ENCODE measurements at places on chromosomes 4 and X.

- DNase-seq, result no peak
These were observed 34.8 kb downstream of the UBE2K start for GRCh38 chr4:39732728-39733127.

DNA sequence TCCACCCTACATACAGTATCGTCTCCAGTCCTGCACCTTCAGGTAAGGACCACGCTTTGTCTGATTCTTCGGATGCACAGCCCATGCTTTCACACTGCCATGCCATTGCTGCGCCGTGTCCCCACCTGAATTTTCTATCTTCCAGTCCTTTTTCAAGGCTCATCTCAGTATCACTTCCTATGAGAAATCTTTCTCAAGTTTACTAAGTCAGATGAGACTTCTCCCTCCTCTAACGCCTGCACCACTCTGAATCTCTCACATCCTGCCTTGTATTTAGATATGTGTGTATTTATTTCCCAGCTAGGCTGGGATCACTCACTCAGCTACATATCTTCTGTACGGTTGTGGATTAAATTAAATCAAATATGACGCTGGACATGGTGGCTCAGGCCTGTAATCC is 116.8 kb downstream of the SMIM20 start:
- DNase-seq, result no peak

DNA sequence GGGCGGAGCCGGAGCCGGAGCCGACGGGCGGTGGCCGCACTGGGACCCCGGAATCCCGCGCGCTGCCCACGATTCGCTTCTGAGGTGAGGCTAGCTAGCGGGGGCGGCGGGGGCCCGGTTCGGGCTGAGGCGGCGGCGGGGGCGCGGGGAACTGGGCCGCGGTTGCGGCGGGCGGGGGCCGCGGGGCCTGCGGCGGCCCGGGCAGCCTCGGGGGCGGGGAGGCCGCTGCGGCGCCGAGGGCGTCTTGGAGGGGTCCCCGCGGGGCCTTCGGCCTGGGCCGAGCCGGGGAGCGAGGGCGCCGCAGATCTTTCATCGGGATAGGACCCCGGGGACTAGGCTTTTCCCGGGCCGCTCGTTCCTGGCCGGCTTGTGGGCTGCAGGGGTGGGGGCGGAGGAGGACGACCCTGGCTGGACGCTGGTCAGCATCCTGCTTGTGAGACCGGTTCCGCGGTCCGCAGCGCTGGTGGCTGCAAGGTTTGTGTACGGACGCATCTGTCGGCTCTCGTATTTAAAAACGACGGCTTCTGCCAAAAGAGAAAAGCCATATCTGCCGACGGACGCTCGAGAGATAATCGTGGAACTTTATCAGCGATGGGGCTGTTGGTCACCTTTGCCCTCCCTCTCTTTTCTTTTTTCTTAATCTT is 419 bp downstream of the ADD1 start:
- no peak for DNase-seq

GRCh38 chr4:183100827-183101226 is 1.8 kb downstream of the WWC2 start:
- DNase-seq, result no peak

GRCh38 chr4:48234575-48234974 is 35.1 kb downstream of the TEC start:
- DNase-seq, result no peak

- DNase-seq, result no peak
These were observed 49.9 kb downstream of the PCDH7 start for GRCh38 chr4:30770049-30770549.

DNA sequence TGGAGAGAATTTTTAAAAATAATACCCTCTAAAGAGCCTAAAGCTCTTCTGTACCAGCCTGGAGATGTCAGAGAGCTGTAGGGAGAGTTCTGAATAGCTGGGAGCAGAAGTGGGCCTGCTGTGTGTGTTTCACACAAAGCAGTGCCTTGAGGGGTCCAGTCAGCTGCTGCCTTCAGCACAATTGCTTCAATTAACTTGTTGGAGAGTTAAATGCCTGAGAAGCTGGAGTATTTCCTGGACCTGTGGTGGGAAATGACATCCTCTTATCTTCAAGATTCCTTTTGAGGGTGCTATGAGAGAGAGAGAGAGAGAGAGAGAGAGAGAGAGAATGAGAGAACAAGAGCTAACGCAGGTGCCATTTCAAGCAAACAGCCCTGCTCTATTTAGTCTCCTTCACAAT is 96.2 kb upstream of the IL1RAPL2 start:
- no peak for DNase-seq

- no peak for DNase-seq
These were observed 14.3 kb upstream of the C4orf50 start for GRCh38 chr4:6032249-6033244.

DNA sequence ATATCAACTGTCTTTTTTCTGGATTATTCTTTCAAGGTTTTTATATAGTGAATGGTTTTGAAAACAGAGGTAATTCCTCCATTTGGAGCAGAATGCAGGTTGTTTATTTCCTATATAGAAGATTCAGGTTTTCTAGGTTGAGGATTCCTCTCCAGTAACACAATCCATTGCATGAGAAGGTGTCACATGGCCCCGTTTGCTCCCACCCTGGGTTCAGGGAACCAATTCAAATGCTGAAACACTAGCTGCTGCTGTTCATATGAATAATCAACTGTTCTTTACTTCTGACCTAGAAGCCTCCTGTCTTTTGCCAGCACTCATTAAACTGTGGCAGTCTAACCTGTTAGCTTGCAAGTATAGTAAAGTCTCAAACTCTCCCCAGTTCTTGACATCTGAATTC is 1316.9 kb upstream of the TENM3 start:
- DNase-seq, result no peak

DNA sequence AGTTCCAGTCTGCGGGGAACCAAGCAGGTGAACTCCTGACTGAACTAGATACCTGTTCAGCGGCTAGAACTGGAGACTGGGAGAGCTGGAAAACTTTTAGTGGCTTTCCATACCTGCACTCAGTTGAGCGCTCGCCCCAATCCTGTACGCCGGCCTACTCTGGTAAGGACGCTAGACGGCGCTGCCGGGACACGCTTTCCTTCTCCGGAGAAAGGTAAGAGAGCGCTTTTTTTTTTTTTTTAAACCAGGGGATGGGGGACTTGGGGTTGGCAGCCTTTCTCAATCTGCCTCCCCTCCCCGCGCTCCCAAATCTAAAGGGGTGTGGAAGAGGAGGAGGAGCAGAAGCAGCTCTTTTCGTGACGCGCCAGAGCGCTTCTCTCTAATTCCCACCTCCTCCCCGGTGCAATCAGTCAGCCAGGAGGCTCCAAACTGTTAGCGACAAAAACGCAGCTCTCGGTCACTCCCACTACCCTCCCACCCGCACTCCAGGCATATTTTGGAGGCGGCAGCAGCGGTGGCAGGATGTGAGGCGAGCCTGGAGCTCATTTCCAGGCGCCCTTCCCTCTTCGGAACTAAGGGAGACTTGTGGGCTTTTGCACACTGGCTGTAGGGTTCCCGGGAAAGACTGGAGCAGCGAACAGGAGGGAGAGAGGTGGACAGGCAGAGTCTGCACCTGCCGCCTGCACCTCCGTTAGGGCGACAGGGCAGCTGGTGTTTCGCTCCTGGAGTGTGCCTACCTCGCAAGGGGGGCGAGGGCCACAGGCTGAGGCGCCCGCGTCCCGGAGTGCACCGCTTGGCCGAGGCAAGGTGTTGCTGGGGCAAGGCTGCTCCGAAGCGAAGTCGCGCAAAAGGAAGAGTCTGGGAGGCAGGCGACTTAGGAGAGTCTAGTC is at the start of gene IL1RAPL2:
IL1RAPL2 (plus strand) TSS at position 409 of the 890 bp plus-strand sequence.
- no peak for DNase-seq

- no peak for DNase-seq
These were observed 571.1 kb upstream of the DIPK2B start for GRCh38 chrX:45771560-45772340.

GRCh38 chrX:125093852-125094251 is 225.8 kb upstream of the TEX13C start:
- DNase-seq, result no peak

DNA sequence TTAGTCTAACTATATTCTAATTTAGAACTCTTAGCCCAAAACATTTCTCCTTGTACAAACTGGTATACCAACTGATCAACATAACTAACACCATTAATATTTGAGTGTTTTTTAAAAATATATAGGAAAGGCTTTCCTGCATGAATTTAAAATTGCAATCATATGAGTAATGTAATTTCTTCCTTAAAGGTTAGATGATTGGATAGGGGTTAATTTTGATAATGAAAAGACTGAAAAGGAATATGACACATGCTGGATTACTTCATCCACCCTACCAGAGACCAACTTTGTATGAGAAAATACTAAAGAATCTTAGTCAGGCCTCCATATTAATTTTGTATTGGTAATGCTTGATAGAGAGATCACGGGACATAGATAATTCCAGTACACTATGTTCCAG is 25.1 kb upstream of the PLS3 start:
- DNase-seq, result no peak

DNA sequence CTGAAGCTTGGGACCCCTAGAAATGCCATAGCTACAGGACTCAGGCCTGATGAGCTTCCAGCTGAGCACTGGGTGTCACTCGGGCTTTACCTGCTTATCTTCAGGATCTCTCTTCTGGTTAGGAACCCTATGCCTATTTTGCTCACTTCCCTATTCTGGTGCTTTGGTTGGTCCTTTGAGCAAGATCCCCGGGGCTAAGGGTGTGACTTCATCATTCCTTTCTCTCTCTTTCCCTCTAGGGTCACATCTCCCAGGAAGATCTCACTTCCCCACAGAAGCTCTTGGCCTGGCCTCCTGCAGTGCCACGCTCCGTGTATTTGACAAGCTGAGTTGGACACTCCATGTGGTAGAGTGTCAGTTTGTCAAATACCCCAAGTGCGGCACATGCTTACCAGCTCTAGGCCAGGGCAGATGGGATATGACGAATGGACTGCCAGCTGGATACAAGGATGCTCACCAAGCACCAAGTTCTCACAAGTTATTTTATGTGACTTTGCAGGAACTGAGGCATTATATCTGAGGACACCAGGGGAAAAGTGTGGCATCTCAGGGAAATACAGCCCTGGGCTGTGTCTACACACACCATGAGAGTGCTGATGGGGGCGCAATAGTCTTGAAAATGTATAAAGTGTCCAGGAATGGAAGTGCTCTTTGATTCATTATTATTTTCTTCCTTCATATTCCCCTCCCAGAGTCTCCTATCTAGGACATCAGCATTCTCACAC is 21.1 kb downstream of the VSIG4 start:
- DNase-seq, result no peak

- DNase-seq, result no peak
These were observed 38.1 kb downstream of the ABLIM2 start for GRCh38 chr4:8120501-8120900.

- no peak for DNase-seq
These were observed 8.8 kb upstream of the LRRC66 start for GRCh38 chr4:52028970-52029369.

GRCh38 chrX:79452881-79453280 is 85.7 kb upstream of the ITM2A start:
- DNase-seq, result no peak

GRCh38 chr4:39341075-39341725 is 25.0 kb downstream of the RFC1 start:
- DNase-seq, result no peak
